ENCODE measurements at places on chromosomes 16 and 17.
A peak's percentile ranks its signal among the peaks of the same experiment; 100 is the strongest.

GRCh38 chr16:79972053-79972704 is 371.6 kb upstream of the MAF start:
- DNase-seq: no peak

GRCh38 chr16:69814078-69814477 is 51.9 kb downstream of the WWP2 start:
- no peak for DNase-seq

DNA sequence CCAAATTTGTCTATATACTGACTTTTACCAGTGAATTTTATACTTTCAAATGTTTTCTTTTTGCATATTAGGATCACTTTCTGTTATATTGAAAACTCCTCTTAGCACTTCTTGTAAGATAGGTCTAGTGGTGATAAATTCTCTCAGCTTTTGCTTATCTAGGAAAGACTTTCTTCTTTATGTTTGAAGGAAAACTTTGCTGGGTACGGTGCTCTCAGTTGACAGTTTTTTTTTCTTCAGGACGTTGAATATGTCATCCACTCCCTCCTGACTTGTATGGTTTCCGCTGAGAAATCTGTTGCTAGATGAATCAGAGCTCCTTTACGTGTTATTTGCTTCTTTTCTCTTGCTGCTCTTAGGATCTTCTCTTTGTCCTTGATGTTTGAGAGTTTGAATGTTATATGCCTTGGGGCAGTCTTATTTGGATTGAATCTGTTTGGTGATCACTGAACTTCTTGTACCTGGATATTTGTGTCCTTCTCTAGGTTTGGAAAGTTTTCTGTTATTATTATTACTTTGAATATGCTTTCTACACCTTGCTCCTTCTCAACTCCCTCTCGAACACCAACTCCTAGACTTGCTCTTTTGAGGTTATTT is 44.0 kb upstream of the NACA2 start:
- no peak for DNase-seq

DNA sequence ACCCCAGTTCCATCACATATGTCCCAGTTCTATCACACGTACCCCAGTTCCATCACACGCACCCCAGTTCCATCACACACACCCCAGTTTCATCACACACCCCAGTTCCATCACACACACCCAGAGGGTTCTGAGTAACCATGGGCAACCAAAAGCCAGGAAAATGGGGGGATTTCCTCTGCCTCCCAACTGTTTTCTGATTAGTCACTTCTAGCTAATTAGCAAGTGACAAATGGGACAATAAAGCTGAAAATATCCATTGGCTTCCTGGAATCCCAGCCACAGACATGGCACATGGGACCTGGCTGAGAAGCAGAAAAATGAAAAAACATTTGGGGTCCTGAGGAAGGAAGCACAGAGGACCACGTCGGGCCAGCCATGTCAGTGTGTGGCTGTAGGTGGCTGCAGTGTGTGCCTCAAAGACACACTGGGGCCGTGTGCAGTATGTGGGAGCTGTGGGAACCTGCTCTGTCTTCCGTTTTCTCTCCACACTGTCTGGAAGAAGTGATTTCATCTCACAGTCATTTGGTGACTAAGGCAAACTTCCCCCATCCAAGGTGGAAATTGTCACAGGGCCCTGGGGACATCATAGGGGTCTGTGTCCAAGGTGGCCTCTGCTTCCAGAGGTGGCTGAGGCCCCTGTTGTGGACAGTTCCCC is 106.7 kb downstream of the CMIP start:
- no peak for DNase-seq

GRCh38 chr17:56718515-56718914 is 115.2 kb downstream of the C17orf67 start:
- no peak for DNase-seq

DNA sequence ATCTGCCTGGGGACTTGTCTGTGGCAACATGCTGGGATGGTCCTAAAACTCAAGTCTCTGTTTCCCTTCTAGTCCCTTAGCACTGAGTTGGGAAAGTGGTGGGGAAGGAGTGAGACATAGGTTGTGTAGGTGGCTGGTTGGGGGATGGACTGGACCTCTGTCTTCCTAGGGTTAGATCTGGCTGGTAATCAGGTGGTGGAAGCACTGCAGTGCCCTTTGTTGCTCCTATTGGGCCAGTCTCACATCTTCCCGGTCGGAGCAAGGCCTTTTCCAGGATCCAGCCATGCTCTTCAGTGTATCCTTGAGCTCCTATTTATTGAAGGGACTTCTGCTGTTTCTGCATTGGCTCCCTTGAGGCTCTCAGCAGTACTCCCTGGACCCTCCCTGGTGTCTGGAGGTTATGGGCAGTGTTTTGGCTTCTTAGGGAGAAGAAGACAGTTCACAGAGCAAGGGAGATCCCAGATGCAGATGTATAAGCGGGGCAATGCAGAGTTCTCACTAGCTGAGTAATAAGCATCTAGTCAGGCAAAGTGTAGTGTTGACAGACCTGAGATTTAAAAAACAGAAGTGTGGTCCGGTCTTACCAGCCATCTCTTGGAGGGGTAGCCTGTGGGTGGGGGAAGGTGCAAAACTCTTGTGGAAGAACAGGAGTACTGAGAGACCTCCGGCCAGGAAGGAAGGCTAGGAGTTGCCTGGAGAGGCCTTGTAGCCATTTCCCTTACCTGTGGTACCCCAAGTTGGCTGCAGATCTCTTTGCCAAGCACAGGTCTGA is 1.3 kb upstream of the NUTF2 start:
- no peak for DNase-seq

GRCh38 chr17:66533572-66533971 is 231.2 kb downstream of the PRKCA start:
- no peak for DNase-seq

DNA sequence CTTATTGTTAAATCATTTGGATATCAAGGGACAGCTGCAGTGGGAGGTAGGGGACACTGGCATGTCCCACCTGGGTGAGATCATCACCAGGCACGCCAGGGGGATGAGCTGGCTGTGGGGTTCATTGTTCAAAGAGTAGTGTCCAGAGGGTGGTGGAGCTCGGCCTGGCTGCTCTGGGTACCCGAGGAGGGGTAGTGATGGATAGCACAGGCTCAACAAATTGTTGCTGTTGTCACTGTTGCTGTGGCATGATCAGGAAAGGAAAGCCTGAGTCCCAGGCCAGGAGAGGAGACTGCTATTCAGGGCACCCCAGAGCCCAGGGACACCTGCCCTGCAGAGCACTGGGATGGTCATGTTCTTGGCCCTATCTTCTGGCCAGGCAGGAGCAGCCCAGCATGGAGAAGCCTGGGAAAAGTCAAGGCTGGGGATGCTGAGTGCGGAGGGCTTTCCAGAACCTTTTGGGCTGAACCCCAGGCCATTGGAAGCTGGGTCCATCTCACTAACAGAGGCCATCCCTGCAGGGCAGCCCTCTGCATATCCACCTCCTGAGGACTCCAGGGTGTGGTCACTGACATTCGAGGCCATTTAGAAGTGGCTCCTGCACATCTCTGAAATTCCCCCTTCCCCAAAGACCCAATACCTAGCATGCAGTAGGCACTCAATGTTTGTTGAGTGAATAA is 12.1 kb downstream of the BEAN1 start:
- no peak for DNase-seq

DNA sequence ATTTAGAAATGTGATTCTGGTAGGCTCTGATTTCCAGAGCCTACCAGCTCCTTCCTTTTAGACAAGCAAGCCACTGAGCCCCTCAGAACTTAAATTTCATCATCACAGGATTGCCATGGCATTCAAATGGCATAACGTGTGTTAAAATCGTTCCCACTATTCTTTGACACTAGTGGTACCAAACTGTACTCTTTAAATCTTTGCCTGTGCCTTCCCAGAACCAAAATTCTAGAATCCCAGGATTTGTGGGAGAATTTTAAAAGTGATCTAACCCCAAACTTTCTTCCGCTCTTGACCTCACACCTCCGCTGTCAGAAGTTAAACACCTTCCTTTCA is 287 bp upstream of the INTS2 start:
- no peak for DNase-seq

- peak; percentile 86 for DNase-seq
These were observed 15.4 kb upstream of the ZNF287 start for GRCh38 chr17:16584273-16584995.

DNA sequence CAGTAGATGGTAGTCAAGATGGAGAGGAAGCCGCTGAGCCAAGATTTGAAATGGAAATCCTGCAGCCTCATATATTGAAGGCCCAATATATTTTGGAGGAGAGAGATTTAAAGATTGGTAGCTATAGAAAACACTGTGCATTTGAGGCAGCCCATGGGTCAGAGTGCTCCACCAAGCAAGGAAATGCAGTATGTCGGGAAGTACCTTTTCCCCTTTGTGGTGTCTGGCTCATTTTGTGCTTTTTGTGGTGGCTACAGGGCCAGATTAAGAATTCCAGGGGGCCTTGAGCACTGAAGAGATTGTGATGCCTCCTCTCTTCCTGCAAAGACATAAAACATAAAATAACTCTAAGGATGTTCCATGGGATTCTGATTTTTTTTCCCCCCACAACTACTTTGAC is 39.6 kb downstream of the CDRT15 start:
- no peak for DNase-seq

- no peak for DNase-seq
These were observed 11.0 kb downstream of the FBRS start for GRCh38 chr16:30669026-30669902.

GRCh38 chr17:60436676-60437075 is 14.4 kb downstream of the CHCT1 start:
- no peak for DNase-seq

GRCh38 chr17:61684818-61685217 is 93.8 kb upstream of the NACA2 start:
- no peak for DNase-seq

DNA sequence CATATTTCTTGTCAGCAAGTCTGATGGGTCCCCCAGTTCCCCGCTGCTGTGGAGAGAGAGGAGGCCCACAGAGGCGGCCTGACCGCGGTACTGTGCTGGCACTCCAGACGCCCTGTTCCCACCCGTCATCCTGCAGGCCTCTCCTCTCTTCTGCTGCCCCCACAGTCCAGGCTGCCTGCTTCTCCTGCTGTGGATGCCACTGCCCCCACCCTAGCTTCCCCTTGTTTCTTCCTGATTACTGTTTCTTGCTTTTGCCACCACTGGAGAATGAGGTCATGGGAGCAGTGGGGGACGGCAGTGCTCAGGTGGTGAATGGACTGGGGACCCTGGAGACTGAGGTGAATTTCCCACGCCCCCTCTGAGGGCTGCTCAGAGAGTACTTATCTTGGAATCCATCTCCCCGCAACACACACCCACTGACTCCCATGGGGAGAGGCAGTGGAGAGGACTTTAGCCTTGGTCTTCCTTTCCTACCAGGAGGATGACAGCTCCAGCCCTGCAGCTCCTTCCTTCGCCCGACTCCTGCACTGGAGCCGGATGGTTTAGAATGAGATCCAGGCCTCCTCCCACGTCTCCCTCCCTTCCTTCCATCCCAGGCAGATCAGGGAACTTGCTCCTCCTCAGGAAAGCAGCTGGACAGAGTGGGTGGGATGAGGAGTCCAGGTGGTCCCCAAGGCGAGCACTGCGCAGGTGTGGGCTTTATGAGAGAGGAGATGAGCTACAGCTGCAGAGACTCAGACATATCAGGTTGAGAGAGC is 60.4 kb downstream of the PLXDC1 start:
- DNase-seq: no peak
